ENCODE measurements at places on chromosomes 12 and 14.
A peak's percentile ranks its signal among the peaks of the same experiment; 100 is the strongest.

- no peak for DNase-seq
Observed at GRCh38 chr12:105477873-105478272, 147.4 kb downstream of the C12orf75 start.

DNA sequence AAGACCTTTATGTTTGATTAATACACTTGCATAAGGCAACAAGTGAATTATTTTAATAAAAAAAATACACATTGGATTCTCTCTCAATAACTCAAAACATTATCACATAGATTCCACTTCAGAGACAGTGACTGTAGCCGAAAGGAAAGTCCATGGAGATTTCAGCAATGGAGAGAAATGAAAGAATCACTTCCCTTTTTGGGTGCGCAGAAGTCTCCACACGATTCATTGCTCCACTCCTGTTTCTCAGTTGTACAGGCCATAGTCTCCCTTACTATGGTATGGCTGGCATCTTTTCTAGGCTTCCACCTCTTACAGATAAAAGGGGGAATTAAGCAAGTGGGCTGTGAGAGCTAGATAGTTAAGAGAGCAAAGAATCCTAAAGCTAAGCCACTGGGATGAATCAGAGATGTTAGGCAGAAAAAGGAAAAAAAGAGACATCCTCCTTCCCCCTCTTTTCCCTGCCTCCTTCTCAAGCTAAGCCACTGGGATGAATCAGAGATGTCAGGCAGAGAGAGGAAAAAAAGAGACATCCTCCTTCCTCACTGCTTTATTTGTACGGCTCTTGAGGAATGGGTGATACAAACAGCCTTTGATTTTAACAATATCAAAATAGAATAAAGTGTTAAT lies 16.3 kb downstream of the ST8SIA1 start:
- DNase-seq: no peak

DNA sequence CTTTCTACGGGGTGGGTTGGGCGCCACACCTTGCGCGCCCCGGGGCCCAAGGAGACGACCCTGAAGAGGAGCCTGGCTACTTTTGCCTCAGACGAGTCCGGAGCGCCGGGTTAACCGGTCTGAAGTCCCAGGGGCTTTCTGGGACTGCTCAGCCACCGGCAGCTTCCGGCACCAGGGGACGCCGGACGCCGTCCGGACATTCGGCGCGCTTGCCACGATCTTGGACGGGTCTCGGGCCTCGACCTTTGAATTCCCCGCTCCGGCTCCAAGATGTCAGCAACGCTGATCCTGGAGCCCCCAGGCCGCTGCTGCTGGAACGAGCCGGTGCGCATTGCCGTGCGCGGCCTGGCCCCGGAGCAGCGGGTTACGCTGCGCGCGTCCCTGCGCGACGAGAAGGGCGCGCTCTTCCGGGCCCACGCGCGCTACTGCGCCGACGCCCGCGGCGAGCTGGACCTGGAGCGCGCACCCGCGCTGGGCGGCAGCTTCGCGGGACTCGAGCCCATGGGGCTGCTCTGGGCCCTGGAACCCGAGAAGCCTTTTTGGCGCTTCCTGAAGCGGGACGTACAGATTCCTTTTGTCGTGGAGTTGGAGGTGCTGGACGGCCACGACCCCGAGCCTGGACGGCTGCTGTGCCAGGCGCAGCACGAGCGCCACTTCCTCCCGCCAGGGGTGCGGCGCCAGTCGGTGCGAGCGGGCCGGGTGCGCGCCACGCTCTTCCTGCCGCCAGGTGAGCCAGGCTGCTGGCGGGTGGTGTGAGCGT lies at the start of gene ACOT4:
Gene ACOT4 (plus strand): TSS at position 184 of the 760 bp plus-strand sequence. CDS start 87 bp downstream, at position 271.
- DNase-seq: peak; percentile 40

- no peak for DNase-seq
Observed at GRCh38 chr14:92524602-92525185, 11.1 kb downstream of the RIN3 start.

Measured in activated CD4-positive, alpha-beta T cell treated with anti-CD3 and anti-CD28 coated beads, Interleukin-2, amount 50 U/mL, for 4 hours (primary cell).